ENCODE measurements at places on chromosomes 11 and 22.

- DNase-seq: no peak
Observed at GRCh38 chr11:68442433-68442832, 18.1 kb upstream of the PPP6R3 start.

GRCh38 chr11:127624306-127624856 lies 623.8 kb upstream of the KIRREL3 start:
- DNase-seq: no peak

- no peak for DNase-seq
Observed at GRCh38 chr22:27278946-27279345, 522.6 kb downstream of the MN1 start.

GRCh38 chr11:95461858-95462257 lies 230.9 kb upstream of the SESN3 start:
- DNase-seq: no peak
